Left colon (tissue), 2 donors: ENCODE measurements at places on chromosomes 7 and 10. TPM values are rescaled to one million over a fixed set of nuclear protein-coding genes. Genes with fewer than 3 reads are reported as not detected.

ZNF487 gene
- 5.2 TPM for total RNA-seq

GJD4 gene
- not detected for total RNA-seq

GRCh38 chr10:25451401-25451800 lies 276.6 kb downstream of the GPR158 start:
- no peak for DNase-seq

GRCh38 chr7:42314696-42315095 lies 77.7 kb upstream of the GLI3 start:
- DNase-seq = no peak

DNA sequence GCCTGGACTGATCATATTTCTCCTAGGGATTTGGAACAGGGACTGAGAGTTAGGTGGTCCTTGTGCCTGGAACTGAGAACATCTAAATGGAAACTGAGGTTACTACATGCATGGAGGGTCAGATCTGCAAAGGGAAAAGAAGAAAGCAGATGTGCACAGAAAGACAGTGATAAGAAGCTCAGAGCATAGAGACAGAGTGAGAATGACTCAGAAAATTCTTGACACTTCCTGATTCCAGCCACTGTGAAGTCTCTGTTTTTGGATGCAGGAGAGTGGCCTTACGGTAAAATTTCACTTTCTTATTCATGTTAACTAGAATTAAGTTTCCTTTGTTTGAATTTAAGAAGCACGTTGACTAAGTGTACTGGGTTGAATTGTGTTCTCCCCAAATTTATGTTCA lies 241.7 kb downstream of the TMEM26 start:
- DNase-seq = no peak

GRCh38 chr7:78770422-78771410 lies 682.8 kb downstream of the MAGI2 start:
- no peak for DNase-seq
